ENCODE measurements at places on chromosomes 6 and 20. TPM values are rescaled to one million over a fixed set of nuclear protein-coding genes. Genes with fewer than 3 reads are reported as not detected.

DNA sequence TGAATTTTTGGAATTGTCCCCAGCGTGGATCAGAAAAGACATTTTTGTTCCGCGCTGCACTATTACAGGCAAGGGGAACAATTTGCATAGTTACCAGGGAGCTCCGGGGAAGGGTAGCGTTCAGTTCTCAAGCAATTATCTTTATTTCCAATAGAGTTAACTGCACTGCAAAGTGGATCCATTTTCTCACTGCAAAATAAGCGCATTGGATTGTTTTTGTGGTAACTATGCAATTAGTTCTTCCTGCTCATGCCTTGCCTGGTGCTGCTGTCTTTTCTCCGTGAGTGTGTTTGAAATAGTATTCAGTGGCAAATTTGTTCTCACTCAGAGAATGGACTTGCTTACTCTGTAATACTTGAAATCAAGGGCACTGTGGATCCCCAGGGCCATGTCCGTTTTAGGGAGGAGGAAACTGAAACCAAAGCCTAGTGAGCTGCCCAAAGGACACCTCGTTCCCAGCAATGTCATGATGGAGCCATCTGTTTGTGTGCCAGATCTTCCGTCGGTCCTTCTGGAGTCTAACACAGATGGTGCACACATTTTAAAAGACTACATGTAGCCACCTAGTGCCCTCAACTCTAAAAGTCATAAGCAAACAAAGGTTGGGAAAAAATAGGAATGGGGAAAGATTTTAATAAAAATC lies 7.4 kb upstream of the PCK1 start:
- DNase-seq = no peak

Gene NFATC2
- total RNA-seq = 4.8 TPM

GRCh38 chr6:161963634-161964234 lies 689.9 kb upstream of the AGPAT4 start:
- DNase-seq = no peak

Gene LRFN2
- not detected for total RNA-seq

DNA sequence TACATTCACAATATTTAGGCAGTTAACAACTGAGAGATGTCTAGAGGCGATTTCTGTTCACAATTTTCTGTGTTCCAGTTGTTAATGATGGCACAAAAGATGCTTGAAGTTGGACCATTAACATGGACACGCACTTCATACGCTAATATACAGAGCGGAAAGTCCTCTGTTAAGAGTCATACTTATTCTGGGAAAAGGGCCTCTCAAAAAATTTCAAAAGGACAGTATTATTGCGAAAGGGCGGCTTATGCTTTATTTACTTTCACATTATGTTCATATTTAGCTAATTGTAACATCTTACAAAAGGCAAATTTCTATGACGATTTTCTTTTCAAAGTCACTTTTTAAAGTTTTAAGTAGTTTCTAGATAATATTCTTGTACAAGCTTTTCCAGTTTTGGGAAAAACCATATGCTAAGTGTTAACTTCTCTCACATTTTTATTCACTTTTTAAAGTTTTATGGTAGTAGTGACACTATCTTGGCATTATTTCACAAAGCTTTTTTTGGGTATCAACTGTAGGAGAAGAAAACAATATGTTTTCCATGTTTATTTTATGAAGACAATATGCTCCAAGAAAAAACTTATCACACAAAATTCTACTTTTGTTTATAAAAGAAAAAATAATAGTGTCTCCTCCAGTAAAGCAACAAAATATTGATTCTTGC lies 62.3 kb downstream of the MAP7 start:
- DNase-seq = no peak

- DNase-seq = no peak
Measured at GRCh38 chr6:193180-193579, 99.1 kb upstream of the DUSP22 start.

Gene EDEM2
- total RNA-seq = 82.9 TPM

Gene FUT9
- not detected for total RNA-seq
